ENCODE measurements at places on chromosomes 2 and 18. TPM values are rescaled to one million over a fixed set of nuclear protein-coding genes. Genes with fewer than 3 reads are reported as not detected.
A peak's percentile ranks its signal among the peaks of the same experiment; 100 is the strongest.

- no peak overlapping the region for H3K27ac ChIP-seq
- H3K27me3 ChIP-seq, result peaks cover 24% of the 10 kb centered on the region
- H3K4me3 ChIP-seq, result peak overlapping the region; percentile 24
- peaks cover 12% of the 10 kb centered on the region for H3K4me1 ChIP-seq
Observed at GRCh38 chr2:222318712-222319585, 20.2 kb upstream of the PAX3 start.

GRCh38 chr2:2828774-2829368 is 497.8 kb upstream of the MYT1L start:
- no peak overlapping the region for H3K27ac ChIP-seq
- no peaks in the 10 kb centered on the region for H3K36me3 ChIP-seq
- no peaks in the 10 kb centered on the region for H3K4me1 ChIP-seq

DNA sequence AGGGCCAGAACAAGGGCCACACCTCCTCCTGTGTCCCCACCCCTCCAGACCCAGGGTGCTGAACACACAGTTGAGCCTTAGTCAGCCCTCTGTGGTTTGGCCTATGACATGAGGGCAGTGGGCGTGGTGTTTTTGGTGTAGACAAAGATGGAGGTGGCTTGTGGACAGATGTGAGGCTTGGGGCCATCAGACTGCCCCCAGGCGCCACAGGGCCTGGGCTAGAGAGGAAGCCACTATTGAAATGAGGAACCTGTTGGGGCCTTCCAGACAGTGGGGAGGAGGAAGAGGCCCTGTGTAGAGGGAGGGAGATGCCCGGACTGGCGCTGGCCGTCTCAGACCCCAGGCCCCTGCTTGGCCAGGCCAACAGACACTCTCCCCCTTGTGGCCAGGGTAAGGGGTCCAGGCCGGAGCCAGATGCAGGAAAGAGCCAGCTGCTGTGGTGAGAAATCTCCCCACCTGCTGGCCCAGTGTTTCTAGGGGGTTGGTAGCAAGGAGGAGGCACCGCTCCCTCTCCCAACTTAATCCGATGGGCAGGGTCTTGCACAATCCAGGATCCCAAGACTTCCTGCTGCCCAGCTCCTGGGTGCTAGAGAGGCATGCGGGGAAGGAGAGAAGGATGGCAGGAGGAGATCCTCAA is 53.8 kb downstream of the SMAD7 start:
- peaks cover 16% of the 10 kb centered on the region for H3K4me1 ChIP-seq
- H3K27ac ChIP-seq, result peak overlapping the region; percentile 24
- no peaks in the 10 kb centered on the region for H3K36me3 ChIP-seq
- H3K27me3 ChIP-seq, result no peaks in the 10 kb centered on the region

UGT1A6 gene
- total RNA-seq, result not detected

LAMA3 gene
- not detected for total RNA-seq

- no peaks in the 10 kb centered on the region for H3K4me1 ChIP-seq
- no peaks in the 10 kb centered on the region for H3K36me3 ChIP-seq
- no peak overlapping the region for H3K4me3 ChIP-seq
- no peak overlapping the region for H3K27ac ChIP-seq
Observed at GRCh38 chr2:160889439-160890170, 270.6 kb upstream of the TANK start.

SGPP2 gene
- total RNA-seq, result 6.0 TPM

FBXO36 gene
- 1.5 TPM for total RNA-seq

SLC23A3 gene
- 16.6 TPM for total RNA-seq

GRCh38 chr18:68784071-68784470 is 13.8 kb upstream of the CCDC102B start:
- no peaks in the 10 kb centered on the region for H3K27me3 ChIP-seq
- no peak for DNase-seq
- no peaks in the 10 kb centered on the region for H3K36me3 ChIP-seq

HOXD10 gene
- total RNA-seq, result not detected

RPRD1A gene
- 66.5 TPM for total RNA-seq

HOXD13 gene
- not detected for total RNA-seq

C2orf15 gene
- total RNA-seq, result 1.0 TPM

DNA sequence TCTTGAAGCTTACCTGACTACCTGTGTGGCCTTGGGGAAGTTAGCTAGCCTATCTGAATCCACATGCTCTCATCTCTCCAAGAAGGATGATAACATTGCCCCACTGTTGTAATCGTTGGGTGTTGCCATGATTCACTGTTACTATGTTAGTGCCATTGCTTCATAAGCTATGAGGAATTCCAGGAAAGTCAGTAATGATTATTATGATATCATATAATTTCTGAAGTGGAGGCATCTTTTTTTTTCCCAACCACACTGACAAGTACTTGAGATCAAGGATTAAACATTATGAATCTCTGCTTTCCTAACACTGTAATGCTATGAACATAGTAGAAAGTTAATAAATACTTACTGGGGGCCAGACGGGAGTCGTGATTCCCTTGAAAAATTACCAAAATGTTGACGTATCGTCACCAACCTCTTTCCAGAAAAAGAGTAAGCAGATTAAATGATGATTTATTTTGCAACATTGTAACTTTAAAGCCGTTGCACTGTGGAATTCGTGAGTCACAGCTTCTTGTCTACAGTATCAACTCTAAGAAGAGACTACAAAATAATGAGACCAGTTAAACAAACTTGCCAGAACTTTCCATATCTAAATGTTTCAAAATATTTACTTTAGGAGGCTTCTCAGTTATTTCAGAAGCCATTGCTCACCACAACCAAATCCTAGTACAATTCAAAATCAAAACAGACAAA is 459.9 kb downstream of the PIK3C3 start:
- H3K27ac ChIP-seq, result no peak overlapping the region
- H3K4me3 ChIP-seq, result no peak overlapping the region
- DNase-seq, result no peak
- H3K27me3 ChIP-seq, result no peaks in the 10 kb centered on the region
- no peaks in the 10 kb centered on the region for H3K4me1 ChIP-seq
- H3K36me3 ChIP-seq, result no peaks in the 10 kb centered on the region

DNA sequence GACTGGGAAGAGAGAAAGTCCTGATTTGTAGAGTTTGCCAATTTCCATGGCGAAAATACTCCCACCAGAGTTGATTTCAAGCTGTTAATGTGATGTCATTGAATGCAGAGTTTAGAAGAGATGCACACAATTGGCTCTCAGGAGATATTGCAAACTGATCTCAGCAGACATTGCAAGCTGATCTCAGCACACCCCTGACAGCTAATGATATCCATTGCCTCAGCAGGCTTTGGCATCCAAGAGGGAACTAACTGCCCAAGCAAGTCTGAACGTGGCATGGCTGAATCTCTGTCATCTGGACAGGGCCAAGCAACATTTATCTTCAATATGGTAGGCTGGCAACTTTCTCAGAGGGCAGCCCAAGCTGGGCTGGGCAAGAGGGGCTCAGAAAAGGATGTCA is 78.4 kb upstream of the CYP1B1 start:
- no peaks in the 10 kb centered on the region for H3K27me3 ChIP-seq
- H3K4me3 ChIP-seq, result no peak overlapping the region
- H3K27ac ChIP-seq, result no peak overlapping the region
- no peaks in the 10 kb centered on the region for H3K36me3 ChIP-seq
- DNase-seq, result no peak
- no peaks in the 10 kb centered on the region for H3K4me1 ChIP-seq

DNA sequence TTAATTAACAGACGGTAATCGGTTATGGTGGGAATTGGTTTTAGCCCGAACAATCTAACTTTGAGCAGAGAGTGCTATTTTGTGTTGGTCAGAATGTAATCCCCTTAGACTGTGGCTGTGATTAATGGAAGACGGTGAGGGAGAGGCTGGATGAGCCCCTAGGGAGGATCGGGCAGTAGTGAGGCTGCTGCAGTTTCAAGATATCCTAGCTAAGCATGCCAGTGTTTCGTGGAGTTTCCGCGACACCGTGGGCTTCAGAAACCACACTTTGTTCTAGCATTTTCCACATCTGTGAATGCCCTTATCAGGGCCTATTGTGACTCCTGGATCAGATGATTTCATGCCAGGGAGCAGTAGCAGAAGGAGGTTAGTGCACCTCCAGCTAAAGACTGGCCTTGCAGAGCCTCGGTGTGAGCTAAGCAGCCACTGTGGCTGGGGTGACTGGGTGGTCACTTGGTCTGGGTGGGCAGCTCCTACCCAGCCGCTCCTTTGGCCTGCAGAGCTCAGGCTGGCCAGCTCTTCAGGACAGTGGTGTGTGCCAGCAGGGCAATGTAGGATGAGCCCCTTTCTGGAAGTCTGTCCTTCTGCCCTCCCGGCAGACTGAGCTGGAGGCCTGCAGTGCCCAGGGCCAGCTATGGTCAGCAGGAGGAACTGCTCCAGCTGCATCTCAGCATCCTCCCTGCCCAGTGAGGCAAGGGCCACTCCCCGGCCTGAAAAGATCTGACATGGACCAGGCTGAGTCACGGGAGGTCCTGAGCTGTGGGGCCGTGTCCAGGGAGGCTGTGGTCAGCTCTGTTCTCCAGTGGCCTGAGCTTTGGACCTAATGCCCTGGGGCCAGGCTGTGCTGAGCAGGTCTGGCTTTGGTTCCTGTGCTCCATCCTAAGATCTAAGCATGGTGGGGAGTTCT is 142.6 kb upstream of the GPC1 start:
- no peak overlapping the region for H3K4me3 ChIP-seq
- no peak for DNase-seq
- H3K27ac ChIP-seq, result no peak overlapping the region
- H3K27me3 ChIP-seq, result no peaks in the 10 kb centered on the region
- no peaks in the 10 kb centered on the region for H3K4me1 ChIP-seq
- no peaks in the 10 kb centered on the region for H3K36me3 ChIP-seq

DNA sequence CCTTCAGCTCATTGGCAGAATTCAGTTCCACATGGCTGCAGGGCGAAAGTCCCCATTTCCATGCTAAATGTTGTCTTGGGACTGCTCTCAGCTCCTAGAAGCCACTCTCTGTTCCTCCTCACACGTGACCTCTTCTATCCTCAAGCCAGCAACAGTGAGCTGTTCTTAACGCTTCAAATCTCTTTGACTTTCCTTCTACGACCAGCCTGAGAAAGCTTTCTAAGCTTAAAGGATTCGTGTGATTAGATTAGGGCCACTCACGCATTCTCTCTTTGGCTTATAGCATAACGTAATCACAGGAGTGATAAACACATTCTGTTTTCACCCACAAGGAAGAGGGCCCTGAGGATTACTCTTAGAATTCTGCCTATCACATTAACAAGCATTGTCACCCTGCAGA is 29.8 kb upstream of the LAMA1 start:
- H3K4me3 ChIP-seq, result no peak overlapping the region
- no peaks in the 10 kb centered on the region for H3K36me3 ChIP-seq
- no peak overlapping the region for H3K27ac ChIP-seq
- DNase-seq, result no peak
- H3K27me3 ChIP-seq, result no peaks in the 10 kb centered on the region

- no peaks in the 10 kb centered on the region for H3K27me3 ChIP-seq
- no peak for DNase-seq
- H3K4me1 ChIP-seq, result peaks cover 73% of the 10 kb centered on the region
- H3K36me3 ChIP-seq, result no peaks in the 10 kb centered on the region
- no peak overlapping the region for H3K4me3 ChIP-seq
Observed at GRCh38 chr2:224954980-224955379, 87.3 kb downstream of the DOCK10 start.

- H3K4me1 ChIP-seq, result peaks cover 5% of the 10 kb centered on the region
- no peak overlapping the region for H3K27ac ChIP-seq
- no peak overlapping the region for H3K4me3 ChIP-seq
- H3K27me3 ChIP-seq, result peaks cover 33% of the 10 kb centered on the region
- H3K36me3 ChIP-seq, result no peaks in the 10 kb centered on the region
- no peak for DNase-seq
Observed at GRCh38 chr2:218954541-218955300, 4.7 kb upstream of the CDK5R2 start.

FBLN7 gene
- total RNA-seq, result 1.2 TPM

CD8B gene
- total RNA-seq, result 0.46 TPM

DNA sequence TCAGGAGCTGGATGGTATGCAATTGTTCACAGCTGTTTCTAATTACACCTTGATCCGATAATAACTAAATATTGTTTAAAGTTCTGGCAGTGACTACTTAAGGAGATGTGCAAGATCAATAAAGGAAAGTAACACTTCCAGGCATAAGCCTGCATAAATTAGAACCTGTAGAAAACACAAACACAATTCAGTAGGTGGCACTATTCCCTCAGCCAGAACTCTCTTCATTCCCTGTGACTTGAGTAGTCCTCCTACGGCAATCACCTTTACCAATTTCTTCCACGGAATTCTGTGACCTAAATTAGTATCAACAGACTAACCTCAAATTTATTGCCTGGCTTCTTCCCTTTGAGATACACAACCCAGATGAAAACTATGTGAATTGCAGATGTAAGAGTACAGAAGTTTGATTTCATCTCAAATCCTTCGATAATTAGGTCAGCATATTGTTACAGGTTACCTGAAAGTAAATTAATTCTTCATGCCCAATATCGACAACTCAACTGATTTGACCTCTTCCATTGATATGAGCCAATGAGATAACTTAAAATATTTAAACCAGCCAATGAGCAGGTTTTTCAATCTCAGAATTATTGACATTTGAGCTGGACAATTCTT is 137.8 kb downstream of the PID1 start:
- no peaks in the 10 kb centered on the region for H3K36me3 ChIP-seq
- no peaks in the 10 kb centered on the region for H3K27me3 ChIP-seq
- no peak for DNase-seq
- no peaks in the 10 kb centered on the region for H3K4me1 ChIP-seq

- no peaks in the 10 kb centered on the region for H3K36me3 ChIP-seq
- H3K4me3 ChIP-seq, result no peak overlapping the region
- peaks cover 9% of the 10 kb centered on the region for H3K4me1 ChIP-seq
- no peak for DNase-seq
- H3K27ac ChIP-seq, result no peak overlapping the region
- no peaks in the 10 kb centered on the region for H3K27me3 ChIP-seq
Observed at GRCh38 chr18:58566556-58567292, 62.2 kb downstream of the ALPK2 start.

DNA sequence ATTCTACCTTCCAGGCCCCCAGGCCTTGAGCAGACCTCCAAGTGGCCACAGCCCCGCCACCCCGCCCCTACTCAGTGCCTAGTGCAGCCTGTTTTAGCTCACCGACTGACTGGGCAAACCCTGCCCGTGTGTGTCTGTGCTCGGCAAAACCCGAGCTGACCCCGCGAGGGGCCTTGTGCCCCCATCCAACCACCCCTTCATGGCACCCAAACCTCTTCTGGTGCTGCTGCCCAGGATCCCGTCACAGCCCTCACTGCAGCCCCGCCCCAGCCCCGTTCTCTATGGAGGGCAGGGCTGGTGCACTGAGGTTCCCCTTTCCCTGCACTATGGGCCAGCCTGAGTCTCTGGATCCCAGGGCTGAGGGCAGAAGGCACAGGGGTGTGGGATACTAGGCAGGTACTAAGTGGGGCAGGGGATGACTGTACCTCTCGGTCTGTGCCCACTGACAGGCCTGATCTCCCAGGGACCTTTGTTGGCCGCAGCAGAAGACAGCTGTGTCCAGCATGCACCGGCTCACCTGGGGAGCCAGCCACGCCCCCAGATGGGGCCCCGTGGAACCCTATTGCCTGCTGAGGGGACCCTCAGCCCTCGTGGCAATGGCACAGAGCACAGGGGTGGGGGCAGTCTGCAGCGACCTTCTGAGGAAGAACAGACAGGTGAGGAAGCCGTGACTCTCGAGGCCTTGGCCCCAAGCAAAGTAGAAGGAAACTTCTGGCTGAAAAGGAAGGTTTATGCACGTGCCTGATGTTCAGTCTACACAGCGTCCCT is 69.9 kb upstream of the OTOS start:
- no peak for DNase-seq
- H3K4me3 ChIP-seq, result no peak overlapping the region
- H3K36me3 ChIP-seq, result no peaks in the 10 kb centered on the region
- no peaks in the 10 kb centered on the region for H3K27me3 ChIP-seq
- H3K27ac ChIP-seq, result no peak overlapping the region
- H3K4me1 ChIP-seq, result no peaks in the 10 kb centered on the region

UCN gene
- 3.6 TPM for total RNA-seq

- no peak overlapping the region for H3K27ac ChIP-seq
- H3K36me3 ChIP-seq, result no peaks in the 10 kb centered on the region
- H3K4me3 ChIP-seq, result no peak overlapping the region
- peaks cover 12% of the 10 kb centered on the region for H3K4me1 ChIP-seq
- no peaks in the 10 kb centered on the region for H3K27me3 ChIP-seq
- DNase-seq, result no peak
Observed at GRCh38 chr2:168568476-168569267, 112.6 kb downstream of the CERS6 start.

Data from B cell (primary cell).